ENCODE measurements at places on chromosomes 6 and 20. TPM values are rescaled to one million over a fixed set of nuclear protein-coding genes. Genes with fewer than 3 reads are reported as not detected.

DNA sequence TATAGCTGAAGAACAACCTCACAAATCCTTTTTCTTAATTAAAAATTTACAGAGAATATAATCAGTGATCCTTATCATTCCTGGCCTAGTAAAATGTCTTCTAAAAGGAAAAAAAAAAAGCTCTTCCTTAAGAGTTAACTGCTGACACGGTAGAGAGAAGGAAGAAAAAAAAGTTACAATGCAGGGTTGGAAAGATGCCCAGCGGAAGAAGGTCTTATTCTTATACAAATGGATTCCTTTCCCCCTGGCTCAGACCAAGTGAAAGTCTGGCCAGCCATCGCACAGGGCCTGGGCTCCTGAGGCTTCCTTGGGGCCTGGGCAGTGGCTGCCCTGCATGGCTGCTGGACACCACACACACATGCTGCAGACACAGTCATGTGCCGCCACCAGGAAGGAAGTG, 688.6 kb downstream of the TENT5A start:
- peak; percentile 4 for DNase-seq

DNA sequence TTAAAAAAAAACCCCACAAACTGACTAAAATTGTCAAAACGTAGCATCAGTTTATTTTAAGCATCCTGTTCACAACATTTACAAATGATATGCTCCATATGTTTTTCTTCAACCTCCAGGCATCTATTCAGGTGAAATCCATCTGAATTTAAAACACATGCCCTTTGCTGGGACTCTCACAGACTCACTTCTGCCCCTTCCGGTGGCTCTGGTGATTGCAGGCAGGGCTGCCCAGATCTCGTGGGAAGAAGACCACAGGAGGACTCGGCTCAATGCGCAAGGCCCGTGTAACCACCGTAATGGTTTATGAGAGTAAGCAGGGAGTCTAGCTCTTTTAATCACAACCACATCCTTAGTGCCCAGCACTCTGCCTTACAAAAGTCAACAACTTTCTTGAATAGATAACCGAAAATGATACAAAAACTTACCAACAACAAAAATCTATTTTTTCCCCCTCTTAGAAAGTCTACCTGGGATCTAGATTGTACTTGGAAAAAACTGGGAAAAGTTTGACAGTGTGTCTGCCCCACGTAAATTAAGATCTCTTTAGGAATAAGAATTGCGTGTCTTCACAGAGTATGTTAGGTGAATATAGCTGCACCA, 139.1 kb downstream of the KIF16B start:
- DNase-seq: peak; percentile 34

- DNase-seq: no peak
Measured at GRCh38 chr6:34654061-34654710, 42.4 kb downstream of the ILRUN start.

DNA sequence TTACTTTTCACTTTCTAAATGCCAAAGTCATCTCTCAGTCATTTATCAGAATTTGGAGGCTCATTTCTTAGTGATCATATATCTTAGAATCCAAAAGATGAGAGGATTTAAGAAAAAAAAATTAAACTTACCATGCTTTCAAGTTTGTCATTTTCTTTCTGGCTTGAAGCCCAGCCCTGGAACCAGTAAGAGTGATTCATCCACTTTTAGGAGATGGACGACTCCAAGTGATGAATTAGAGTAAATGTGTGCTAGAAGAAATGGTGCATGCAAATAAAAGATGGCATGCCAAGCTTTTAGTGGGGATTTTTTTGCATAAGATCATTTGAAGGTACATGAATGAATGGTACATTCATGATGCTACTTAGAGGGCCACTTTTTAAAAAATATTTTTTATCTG, 20.1 kb downstream of the PLCB1 start:
- peak; percentile 33 for DNase-seq

GRCh38 chr6:82208913-82209312, 38.6 kb downstream of the IBTK start:
- DNase-seq: no peak

- peak; percentile 100 for DNase-seq
Measured at GRCh38 chr6:15504581-15505350, 158.1 kb downstream of the DTNBP1 start.

DNA sequence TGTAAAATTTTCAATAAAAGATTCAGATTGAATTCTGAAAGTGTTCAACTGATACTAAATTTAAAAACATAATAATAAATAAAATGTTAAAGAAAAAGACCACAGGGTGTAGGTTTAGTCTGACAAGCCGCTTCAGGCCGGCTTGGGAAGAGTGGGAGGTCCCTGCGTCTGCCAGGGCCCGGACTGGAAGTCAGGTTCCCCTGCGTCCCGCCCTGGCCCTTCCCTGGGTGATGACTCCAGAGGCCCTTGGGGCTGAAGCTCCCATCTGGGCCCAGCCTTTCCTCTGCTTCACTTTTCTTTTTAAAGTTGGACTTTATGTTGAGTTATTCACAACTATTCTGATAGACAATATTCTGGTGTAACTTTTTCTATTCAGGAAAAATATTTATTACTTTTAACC, 93.3 kb downstream of the SMOC2 start:
- DNase-seq: no peak

GRCh38 chr6:14277405-14277930, 159.9 kb downstream of the CD83 start:
- DNase-seq: no peak

DNA sequence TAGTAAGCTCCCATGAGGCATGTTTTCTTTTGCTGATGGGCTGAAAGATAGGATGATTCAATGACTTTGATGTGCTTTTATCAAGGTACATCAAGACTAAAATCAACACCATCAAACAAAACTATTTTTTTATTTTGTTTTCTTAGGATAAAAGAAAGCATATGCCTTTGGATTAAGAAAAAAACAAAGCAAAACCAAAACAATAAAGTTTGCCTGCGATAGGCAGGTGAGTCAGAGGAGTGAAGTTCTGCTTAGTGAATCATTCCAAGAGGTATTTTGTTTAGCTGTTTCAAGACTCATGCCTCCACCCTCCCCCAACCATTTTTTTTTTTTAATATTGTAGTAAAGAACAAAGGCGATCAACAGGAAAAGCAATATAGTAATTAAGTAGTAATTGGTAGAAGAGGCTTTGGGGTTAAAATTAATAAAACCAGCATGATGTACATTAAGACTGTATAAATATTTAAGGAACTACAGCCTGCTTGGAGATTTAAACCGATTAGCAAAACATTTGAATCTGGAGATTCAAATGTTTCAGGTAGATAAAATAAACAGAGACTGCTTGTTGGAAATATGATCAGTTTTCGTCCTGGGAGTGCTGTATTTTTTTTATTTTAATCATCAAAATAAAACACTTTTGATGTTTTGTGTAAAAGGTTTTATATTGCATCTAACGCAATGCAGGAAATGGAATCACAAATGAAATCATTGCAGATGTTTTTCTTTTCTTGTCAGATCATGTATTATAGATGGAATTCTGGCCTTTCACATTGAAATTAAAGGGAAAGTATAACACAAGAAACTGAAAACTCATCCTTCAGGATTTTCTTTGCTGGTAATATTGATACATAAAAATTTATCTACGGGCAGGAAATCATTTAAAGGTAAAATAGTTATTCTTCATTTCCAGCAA, 482.3 kb upstream of the MANEA start:
- peak; percentile 30 for DNase-seq

DNA sequence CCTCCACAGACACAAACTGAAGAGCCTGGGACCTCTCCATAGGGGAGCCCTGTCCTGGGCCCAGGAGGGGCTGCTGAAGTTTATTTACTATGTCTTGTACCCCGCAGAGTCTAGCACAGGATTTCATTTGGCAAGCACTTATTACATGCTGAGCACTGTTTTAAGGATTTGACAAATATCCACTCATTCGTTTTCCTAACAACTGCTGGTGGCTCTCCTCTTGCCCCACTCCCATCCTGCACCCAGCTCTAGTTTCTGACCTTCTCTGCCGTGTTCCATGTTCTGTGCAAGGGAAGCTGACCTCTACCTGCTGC, 127.0 kb upstream of the MAFB start:
- no peak for DNase-seq

GRCh38 chr6:128479991-128480390, 40.4 kb downstream of the PTPRK start:
- no peak for DNase-seq

- peak; percentile 43 for DNase-seq
Measured at GRCh38 chr20:38649275-38649891, 47.8 kb downstream of the ARHGAP40 start.

DNA sequence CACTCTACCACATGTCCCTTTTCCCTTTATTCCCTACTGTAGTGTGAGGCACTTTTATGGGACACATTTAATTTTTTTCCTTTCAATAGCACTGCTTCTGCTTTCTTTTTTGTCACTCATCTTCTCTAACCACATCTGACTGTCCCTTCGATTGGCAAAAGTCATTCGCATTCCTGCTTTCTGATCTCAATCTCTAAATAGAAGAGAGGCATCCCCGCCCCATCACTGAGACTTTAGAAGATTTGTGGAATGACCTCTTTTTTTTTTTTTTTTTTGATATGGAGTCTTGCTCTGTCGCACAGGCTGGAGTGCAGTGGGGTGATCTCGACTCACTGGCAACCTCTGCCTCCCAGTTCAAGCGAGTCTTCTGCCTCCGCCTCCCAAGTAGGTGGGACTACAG, 9.1 kb downstream of the ZNF292 start:
- DNase-seq: no peak

DNA sequence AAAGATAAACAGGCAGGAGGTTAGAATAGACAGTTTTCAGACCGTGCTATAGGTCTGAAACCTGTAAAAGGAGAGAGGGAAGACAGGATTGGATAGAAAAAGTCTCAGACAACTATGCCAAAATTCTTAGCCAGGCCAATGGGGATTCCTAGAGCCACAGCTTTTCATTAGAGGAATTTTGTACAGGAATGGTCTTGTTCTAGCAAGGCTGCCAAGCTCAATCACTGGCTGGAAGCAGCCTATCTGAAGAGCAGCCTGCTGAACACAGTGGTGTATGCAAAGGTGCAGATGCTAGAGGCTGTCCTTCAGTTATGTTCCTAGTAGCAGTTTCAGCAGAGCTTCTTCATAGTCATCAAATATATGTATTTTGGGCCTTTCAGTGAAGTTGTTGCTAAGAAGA, 313.1 kb downstream of the GRIK2 start:
- no peak for DNase-seq

DNA sequence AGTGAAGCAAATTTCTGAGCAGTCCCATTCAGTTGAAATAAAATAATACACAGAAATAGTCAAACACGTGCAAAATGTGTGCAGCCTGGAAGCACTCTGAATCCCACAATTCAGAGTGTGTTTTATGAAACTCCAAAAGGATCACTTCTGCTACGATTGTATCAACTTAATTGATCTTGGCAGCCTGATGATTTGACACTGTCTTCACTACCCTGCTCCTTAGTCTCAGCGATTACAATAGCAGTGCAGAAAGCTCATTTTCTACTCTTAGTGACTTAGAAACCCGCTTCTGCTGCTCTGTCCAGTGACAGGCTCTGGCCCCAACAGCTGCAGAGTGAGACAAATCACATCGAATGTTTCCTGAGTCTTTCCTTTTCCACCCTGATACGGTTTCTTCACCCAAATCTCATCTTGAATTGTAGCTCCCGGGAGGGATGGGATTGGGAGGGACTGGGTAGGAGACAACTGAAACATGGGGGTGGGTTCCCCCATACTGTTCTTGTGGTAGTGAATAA, 16.2 kb upstream of the EMILIN3 start:
- no peak for DNase-seq

GRCh38 chr20:17233626-17234025, 6.8 kb downstream of the PCSK2 start:
- no peak for DNase-seq

DNA sequence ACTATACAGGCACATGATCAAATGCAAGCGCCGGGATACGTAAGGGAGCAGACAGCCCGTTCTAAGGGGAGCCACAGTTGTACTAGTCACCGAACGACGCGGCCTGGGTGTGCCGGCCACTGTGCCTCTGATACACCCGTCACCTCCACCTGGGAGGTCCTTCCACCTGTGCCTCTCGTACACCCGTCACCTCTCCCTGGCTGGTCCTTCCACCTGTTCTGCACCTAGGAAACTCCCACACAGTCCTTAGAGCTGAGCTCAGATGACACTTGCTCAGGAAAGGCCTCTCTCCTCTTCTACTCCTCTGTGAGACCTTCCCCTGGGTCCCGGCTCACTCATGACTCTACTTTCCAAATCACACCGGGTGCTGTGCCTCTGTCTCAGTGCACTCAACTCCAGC, 245.0 kb downstream of the TTLL2 start:
- no peak for DNase-seq

- DNase-seq: no peak
Measured at GRCh38 chr6:48183811-48184605, 73.0 kb upstream of the PTCHD4 start.

The SAPCD1 gene
- total RNA-seq: 1.7 TPM

The MACROD2 gene
- 0.44 TPM for total RNA-seq

The BCAS1 gene
- not detected for total RNA-seq

The TULP1 gene
- total RNA-seq: not detected

The THBS2 gene
- total RNA-seq: 164 TPM

All from M059J (cell line).